ENCODE measurements at places on chromosomes 5 and 9. TPM values are rescaled to one million over a fixed set of nuclear protein-coding genes. Genes with fewer than 3 reads are reported as not detected.
A peak's percentile ranks its signal among the peaks of the same experiment; 100 is the strongest.

The SPATA6L gene
- 6.2 TPM for total RNA-seq

DNA sequence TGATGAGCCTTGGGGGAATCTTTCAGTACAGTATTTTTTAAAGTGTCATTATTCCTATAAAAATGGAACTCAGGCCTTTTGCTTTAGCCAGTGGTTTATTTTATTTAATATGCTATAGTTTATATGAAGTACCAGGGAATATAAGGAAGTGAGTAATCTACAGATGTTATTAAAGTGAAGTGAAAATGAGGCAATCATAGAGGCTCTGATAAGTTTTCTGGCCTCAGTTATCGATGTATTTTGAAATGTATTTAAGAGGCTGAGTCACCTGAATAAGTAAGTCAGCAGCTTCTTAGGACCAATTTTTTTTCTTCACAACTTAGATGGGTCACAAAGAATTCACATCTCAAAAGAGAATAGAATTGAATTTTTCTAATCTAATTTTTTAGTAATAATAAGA, 829.0 kb downstream of the DNAH5 start:
- no peak for DNase-seq

DNA sequence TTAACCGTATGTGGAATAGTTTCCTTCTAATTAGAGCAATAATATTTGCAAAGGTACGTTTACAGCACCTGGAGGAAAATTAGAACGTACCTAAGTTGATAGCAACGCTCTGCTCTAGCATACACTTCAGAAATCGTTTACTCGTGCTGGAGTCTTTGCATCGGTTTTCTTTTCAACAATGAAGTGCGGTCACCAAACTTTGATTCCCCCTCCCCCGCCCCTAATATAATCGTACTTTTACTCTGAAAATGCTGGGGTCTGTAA, 506 bp downstream of the ADAMTS19 start:
- no peak for DNase-seq

- DNase-seq: no peak
These were observed 79.6 kb downstream of the DROSHA start for GRCh38 chr5:31452314-31452713.

DNA sequence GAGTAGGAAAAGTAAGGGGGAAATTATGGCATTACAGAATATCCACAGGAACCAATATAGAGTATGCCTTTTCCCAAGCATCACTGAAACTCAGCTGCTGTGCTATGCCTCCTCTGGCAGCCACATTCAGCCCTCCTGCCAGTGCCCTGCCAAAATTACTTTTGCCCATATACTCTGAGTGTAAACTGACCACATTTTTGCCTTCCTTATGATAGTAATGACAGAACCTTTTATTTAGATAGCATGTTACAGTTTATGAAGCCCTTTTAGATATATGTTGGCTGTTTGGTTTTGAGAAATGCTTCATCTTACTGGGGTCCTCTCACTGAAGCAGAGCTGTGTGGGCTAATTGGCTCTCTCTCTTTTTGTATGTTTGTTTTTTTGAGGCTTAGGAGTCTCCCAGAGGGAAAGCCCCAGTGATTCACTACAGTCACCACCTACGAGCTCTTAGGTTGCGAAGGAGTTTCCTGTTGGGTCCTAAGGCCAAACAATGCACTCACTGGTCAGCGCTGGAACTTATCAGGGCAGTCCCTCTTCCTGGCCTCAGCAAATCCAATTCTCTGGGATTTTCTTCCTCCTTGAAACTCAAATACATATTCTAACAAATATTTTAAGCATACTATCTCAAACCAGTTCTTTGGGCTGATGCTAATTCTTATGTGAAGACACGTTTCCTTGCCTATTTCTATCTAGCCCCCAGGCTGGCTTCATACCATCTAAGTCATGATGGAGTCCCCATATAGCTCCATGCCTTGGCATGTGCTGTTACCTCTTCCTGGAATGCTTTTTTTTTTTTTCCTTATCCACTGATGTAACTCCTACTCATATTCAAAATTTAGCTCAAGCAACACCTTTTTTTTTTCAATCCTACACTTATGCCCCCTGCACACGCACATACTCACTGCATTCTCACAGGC, 3.7 kb downstream of the PHF24 start:
- DNase-seq: no peak

The FSTL4 gene
- not detected for total RNA-seq

DNA sequence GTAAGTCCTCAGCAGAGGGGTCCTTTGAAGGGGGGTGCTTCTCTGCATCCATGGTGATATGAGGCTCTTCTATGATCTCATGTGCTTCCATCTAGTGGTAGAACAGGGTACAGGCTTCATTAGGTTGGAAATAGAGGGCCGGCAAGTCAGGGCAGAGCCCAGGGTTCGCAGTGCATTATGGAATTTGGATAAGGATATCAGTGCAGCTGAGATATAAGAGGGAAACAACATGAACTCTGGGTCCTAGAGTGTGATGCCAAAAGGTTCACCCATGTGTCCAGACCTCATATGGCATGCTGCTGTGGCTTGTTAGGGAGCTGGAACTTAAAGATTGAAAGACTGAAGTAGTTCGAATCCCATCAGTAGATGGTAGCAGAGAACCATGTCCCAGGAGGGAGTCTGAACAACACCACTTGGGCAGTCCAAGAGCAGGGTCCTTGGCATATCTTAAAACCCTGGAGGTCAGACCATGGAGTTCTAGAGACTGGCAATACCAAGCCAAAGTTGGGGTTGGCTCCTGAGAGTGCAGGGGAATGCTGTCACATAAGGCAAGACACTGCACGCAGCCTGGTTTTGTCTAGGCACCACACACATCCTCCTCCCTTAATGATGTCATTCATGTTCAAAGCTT, 2.3 kb downstream of the FAM221B start:
- DNase-seq: no peak

The PRUNE2 gene
- total RNA-seq: 4.5 TPM

- DNase-seq: no peak
These were observed 5.6 kb downstream of the EXD3 start for GRCh38 chr9:137417161-137418021.

The CYLC2 gene
- total RNA-seq: not detected

The LCN1 gene
- not detected for total RNA-seq

The PCDHB6 gene
- 0.05 TPM for total RNA-seq

- peak; percentile 75 for DNase-seq
These were observed 38.5 kb downstream of the FAXDC2 start for GRCh38 chr5:154811653-154812465.

GRCh38 chr5:163874431-163874830, 369.0 kb downstream of the MAT2B start:
- DNase-seq: no peak

DNA sequence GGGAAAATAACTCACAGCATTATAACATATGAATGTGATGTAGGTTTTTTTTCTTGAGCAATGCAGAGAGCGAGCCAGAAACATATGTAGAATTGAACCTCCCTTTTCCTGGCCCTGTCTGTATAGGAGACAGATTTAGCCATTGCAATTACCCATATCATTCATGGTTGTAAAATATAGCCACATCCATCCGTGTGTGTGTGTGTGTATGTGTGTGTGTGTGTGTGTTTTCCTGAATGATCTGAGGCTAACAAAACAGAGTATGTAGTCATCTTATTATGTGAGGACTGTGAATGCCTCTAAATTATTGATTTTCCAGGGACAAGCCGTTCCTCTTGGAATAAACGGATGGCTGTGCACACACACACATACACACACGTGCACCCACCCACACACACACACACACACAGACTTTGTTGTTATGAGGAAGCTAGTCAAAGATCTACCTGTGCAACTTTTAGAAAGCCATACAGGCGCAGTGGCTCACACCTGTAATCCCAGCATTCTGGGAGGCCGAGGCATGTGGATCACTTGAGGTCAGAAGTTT, 11.7 kb upstream of the DENND1A start:
- no peak for DNase-seq

DNA sequence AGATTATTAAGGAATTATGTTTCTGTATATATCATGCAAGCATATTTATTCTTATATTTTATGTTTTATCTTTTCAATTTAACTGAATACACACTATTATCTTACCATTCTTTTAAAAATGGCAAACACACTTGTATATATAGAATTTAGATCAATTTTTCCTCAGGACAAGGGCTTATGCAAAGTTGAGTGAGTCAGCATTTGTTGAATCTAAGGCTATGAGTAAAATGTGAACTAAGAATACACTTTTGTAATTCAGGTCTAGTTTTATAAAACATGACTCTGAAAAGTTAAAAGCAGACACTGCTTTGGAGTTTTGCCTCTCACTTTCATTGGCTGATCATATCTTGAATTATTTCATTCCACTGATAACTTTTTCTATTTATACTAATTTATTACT, 127.8 kb downstream of the FOCAD start:
- DNase-seq: no peak

The ARID3C gene
- total RNA-seq: 2.6 TPM

GRCh38 chr5:95864456-95864855, 41.9 kb upstream of the GLRX start:
- no peak for DNase-seq

The SLC6A3 gene
- not detected for total RNA-seq

The BNC2 gene
- 0.67 TPM for total RNA-seq

The TAF7 gene
- 36.3 TPM for total RNA-seq

DNA sequence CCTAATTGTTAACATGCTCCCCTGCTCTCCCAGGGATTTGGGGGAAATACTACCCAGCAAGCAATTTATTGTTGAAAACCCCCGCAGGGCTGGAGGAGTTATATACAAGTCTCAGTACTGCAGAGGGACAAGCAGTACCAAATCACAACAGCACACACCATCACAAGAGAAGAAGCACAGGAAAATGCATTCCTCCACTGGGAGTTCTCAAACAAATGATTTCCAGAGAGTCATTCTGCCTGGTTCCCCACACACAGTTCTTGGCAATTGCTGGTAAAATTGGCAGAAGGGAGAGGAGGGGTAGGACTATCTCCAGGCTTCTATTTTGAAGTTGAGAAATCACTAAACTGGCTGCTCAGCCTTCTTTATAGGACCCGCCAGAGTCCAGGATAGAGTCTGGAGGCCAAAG, 16.8 kb downstream of the SIL1 start:
- no peak for DNase-seq

DNA sequence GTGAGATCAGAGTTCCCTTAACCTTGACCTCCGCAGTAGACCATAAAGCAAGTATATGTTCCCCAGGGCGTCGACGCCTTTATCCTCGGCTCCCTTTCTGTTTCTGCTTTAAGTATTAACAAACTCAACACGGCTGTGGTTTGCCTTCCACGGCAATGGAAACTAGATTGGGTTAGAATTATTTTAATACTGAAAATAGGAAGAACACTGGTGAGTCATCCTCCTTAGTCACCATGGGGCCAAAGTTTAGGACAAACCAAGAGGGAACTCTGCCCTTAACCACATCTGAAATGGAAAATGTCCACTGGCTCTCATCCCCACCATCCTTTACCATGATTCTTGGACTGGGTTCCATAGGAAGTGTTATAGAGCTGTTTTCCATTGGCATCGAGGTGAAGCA, 386.1 kb downstream of the ACTL7B start:
- no peak for DNase-seq

- DNase-seq: no peak
These were observed 26.1 kb upstream of the CSF1R start for GRCh38 chr5:150112201-150113046.

Measured in liver (tissue), 10 donors.